ENCODE measurements at places on chromosomes 16 and 17. TPM values are rescaled to one million over a fixed set of nuclear protein-coding genes. Genes with fewer than 3 reads are reported as not detected.

The PERCC1 gene
- total RNA-seq, result not detected

The MPP2 gene
- total RNA-seq, result 5.1 TPM

The SEPTIN12 gene
- not detected for total RNA-seq

The SMPD3 gene
- 0.07 TPM for total RNA-seq

The CD300E gene
- total RNA-seq, result not detected

The PRCD gene
- total RNA-seq, result 4.5 TPM
